Activated T-cell treated with anti-CD3 and anti-CD28 coated beads, Interleukin-2, amount 50 U/mL, for 24 hours (primary cell): ENCODE measurements at places on chromosomes 3 and 15.

DNA sequence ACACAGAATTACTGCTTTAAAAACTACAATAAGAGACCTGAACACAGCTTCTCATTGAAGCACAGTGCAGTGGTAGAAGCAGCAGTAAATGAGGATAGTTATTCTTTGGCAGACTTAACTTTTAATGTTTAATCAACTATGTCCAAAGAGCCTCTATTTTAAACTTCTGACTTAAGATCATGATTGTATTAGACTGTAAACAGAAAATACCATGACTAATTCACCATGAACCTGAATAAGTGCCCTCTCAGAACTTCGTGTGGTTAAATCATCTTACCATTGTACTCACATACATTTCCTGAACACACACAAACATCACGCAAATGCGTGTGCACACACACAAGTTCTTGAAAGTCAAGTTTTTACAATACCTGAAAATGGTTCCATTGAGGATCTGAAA, 13.9 kb downstream of the CEP152 start:
- H3K4me3 ChIP-seq: no peak overlapping the region
- H3K27ac ChIP-seq: no peak overlapping the region
- no peaks in the 10 kb centered on the region for H3K27me3 ChIP-seq

DNA sequence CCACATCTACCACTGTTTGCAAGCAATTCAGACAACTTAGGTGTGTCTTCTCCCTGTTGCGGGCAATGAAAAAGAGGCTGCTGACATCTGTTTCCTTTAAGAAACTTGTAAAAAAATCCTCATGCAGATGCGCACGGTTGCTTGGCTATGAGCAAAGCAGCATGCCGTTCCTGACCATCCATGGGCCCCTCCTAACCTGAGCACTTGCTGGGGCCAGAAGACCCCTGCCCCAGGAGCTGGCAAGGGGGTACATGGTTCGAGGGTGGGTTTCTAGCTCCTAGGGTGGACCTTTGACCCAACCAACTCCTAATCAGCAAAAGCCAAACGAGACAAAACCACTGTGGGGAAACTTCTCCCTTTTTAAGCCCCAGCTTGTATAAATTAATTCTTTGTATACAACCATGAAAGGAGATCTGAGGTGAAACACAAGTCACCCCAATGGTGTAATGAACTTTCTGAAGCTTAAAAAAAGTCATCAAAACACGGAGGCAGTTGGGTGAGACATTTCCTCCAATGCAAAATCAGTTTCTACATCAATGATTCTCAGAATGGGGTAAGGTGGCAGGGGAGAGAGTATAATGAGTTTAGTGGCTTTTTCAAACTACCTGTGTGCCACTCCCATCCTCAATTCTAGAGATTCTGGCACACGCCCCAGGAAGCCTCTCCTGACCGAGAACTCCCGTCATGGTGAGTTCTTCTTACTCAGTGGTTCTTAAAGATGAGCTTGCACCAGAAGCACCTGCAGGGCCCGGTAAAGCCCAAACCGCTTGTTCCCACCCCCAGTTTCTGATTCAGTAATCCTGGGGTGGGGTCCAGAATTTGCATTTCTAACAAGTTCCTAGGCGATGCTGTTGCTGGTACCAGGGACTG, 44.1 kb downstream of the CPN2 start:
- DNase-seq: no peak
- peak overlapping the region; percentile 45 for H3K27ac ChIP-seq
- peaks cover 4% of the 10 kb centered on the region for H3K27me3 ChIP-seq
- H3K4me3 ChIP-seq: peak overlapping the region; percentile 28
- H3K36me3 ChIP-seq: no peaks in the 10 kb centered on the region
- peaks cover 33% of the 10 kb centered on the region for H3K4me1 ChIP-seq

DNA sequence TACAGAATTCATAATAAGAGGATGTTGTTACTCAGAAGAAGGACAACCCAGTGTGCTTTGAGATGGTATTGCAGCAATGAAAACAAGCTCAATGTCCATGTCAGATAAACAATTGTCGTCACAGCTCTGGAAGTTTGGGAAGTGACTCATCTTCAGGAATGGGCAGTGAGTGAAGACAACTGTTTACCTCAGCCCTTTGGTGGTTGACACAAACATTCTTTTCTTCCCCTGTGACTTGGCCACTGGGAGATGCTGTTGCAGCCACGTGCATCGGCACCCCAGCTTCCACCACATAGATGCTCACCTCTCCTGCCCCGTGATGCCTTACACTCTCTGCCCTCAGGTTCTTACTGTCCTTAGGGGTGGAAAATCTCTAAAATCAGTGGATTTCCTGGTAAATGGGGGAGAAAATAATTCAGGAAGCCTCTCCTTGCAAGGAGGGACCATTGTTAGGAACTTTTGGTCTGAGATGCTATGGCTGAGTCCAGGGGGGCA, 114.1 kb upstream of the GALNT15 start:
- peaks cover 7% of the 10 kb centered on the region for H3K4me1 ChIP-seq
- no peak overlapping the region for H3K4me3 ChIP-seq
- no peaks in the 10 kb centered on the region for H3K36me3 ChIP-seq
- no peak for DNase-seq
- no peak overlapping the region for H3K27ac ChIP-seq

DNA sequence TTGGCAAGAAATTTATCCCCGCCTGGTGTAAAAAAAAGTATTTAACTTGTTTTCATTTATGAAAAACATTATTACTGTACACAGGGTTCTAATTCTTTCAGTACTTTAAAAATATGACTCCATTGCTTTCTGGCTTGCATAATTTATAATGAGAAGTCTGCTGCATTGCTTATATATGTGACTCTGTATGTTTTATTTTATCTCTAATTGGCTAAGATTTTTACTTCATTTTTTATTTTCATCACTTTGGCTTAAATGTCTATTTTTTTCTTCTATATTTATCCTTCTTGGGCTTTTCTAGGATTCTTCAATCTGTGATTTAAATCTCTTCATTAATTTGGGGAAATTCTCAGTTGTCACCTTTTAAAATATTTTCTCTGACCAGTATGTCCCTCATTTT, 636.6 kb upstream of the NR2F2 start:
- H3K4me1 ChIP-seq: no peaks in the 10 kb centered on the region
- no peak overlapping the region for H3K4me3 ChIP-seq
- no peak overlapping the region for H3K27ac ChIP-seq
- H3K36me3 ChIP-seq: no peaks in the 10 kb centered on the region

GRCh38 chr3:37198996-37199395, 24.6 kb upstream of the LRRFIP2 start:
- no peaks in the 10 kb centered on the region for H3K36me3 ChIP-seq
- no peaks in the 10 kb centered on the region for H3K27me3 ChIP-seq
- no peak overlapping the region for H3K4me3 ChIP-seq
- DNase-seq: no peak
- H3K27ac ChIP-seq: no peak overlapping the region

DNA sequence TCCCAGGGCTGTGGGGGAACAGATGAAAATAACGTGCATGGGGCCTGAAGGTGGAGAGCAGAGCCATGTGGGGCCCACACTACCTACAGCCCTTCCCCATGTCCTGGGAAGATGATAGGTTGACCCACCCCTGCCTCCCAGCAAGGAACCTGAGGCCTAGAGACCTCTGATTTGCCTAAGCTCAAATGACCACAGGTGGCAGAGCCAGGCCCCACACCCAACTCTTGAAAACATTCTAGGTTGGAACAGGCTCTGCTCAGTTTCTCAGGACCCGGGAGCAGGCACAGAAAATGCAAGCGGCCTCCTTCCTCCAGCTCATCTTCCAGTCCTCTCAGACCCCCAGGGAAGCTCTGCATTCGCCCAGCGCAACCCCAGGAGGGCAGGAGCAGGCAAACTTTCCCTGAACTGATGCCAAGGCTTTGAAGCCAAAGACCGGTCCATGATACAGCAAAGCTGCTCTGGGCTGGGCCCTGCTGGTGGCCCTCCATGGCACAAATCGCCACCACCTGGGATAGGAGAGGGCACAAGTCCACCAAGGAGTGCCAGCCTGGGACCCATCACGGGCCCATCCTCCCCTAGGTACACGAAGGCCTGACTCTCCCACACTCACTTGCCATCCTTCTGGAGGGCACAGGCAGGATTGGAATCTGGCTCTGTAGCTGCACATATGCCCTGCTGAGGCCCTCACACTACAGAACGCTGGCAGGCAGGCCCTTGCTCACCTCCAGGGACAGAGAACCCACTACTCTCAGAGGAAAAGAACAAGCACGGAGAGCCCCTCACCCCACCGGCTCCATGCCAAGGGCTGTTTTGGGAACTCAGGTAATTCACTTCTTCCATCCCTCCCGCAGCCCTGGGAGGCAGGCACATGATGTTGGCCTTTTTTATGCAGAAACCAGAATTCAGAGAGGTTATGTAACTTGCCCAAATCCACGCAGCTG, 51.0 kb upstream of the FURIN start:
- peaks cover 68% of the 10 kb centered on the region for H3K4me1 ChIP-seq
- DNase-seq: no peak
- H3K27me3 ChIP-seq: no peaks in the 10 kb centered on the region
- H3K4me3 ChIP-seq: no peak overlapping the region
- peaks cover 41% of the 10 kb centered on the region for H3K36me3 ChIP-seq
- H3K27ac ChIP-seq: peak overlapping the region; percentile 82
